ENCODE measurements at places on chromosomes 4 and X. TPM values are rescaled to one million over a fixed set of nuclear protein-coding genes. Genes with fewer than 3 reads are reported as not detected.

DNA sequence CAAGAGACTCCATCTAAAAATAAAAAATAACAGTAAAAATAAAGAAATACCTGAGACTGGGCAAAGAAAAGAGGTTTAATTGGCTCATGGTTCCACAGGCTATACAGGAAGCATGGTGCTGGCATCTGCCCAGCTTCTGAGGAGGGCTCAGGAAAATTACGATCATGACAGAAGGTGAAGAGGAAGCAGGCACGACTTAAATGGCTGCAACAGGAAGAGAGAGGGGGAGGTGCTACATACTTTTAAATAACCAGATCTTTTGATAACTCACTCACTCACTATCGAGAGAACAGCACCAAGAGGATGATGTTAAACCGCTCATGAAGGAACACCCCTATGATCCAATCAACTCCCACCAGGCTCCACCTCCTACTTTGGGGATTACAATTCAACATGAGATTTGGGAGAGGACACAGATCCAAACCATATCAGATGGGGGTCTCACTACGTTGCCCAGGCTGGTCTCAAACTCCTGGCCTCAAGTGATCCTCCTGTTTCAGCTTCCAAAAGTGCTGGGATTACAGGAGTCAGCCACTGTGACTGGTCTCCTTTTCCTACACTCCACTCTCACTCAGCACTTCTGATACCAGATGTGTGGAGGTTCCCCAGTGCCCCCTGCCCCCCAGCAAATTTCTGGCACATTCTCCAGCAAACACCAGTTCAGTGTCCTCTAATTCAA, 11.9 kb upstream of the ZNF157 start:
- no peak for DNase-seq

- peak; percentile 84 for DNase-seq
These were observed 224.0 kb downstream of the APBB2 start for GRCh38 chr4:40990236-40990898.

DNA sequence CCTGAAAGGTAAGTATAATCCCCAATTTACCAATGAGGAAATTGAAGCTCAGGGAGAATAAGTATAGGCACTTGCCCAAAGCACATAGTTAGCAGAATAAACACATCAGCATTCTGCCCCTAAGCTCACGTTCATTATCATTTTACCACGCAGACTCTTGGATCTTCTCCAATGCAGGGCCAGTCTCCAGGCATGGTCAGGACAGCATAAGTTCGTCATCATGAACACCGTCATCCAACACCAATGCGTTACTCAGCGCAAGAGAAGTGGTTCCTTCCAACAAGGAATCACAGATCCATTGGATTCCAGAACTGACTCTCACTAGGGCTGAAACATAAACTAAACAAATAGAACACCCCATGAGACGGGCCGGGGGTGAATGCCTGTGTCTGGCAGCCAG, 86.5 kb upstream of the GPM6B start:
- no peak for DNase-seq

- DNase-seq = no peak
These were observed 372.7 kb downstream of the INPP4B start for GRCh38 chr4:142473218-142473959.

DNA sequence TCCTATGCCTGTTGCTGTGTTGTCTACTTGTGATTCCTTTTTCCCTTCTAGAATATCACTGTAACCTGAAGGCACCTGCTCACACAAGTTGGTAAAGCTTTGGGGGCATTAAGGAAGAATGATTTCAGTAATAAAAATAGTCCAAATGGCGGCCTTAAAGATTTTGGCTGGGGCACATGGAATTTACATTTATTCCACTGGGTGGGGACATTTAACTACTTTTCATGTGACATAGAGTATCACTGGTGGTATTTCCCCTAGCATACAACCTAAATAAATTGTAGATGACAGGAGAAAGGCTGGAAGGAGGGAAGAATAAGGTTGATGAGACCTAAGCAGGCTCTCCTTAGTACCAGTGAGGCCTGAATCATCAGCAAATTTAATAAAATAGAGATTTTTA, 121.8 kb upstream of the EDA2R start:
- no peak for DNase-seq

DNA sequence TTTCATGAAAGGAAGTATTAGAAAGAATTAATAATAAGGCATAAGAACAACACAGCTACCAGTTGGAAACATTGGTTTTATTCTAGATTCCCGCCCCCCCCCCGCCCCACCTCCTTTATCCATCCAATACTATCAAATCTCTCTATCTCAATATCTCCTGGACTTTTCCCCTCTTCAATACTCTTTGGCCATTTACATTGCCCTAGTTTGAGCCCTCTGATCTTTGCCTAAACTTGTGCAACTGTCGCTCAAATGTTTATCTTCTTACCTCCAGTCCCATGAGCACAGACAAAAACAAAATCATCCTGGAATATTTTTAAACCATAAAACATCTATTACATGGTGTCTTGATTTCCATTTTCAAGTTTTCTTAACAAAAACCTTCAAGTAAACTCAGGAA, 488.2 kb downstream of the KLHL13 start:
- no peak for DNase-seq

GRCh38 chrX:119151051-119151380, 23.4 kb upstream of the KIAA1210 start:
- DNase-seq = no peak

GRCh38 chr4:54572152-54572542, 85.6 kb upstream of the KIT start:
- DNase-seq = no peak

GRCh38 chrX:123909523-123909922, 49.7 kb downstream of the XIAP start:
- DNase-seq = no peak

DNA sequence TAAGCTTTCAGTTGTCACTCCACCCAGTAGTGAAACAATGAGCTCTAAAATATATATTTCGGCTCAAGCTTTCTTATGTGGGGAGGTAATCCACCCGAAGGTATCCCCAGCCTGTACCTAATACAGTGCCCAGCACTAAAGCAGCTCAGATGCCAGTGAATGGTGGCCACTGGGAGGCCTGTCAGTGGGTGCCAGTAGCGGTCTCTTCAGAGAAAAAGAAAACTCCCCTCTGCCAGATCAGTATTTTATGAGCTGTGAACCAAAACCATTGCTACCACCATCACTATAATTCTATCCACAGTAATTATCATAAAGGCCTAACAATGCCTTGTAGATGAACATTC, 835 bp upstream of the NFKB1 start:
- DNase-seq = no peak

- no peak for DNase-seq
These were observed 150.0 kb downstream of the MAML3 start for GRCh38 chr4:140003876-140004548.

GRCh38 chr4:53586121-53586816, 5.0 kb downstream of the LNX1 start:
- DNase-seq = no peak

- DNase-seq = no peak
These were observed 1020.0 kb upstream of the GRID2 start for GRCh38 chr4:91283726-91284230.

GRCh38 chr4:108725457-108725856, 37.4 kb downstream of the ETNPPL start:
- DNase-seq = no peak

Gene MAGEA2
- not detected for total RNA-seq

Gene RASGEF1B
- 1.0 TPM for total RNA-seq

Gene STPG2
- not detected for total RNA-seq

Gene CLNK
- total RNA-seq = not detected

Gene H2BW2
- total RNA-seq = not detected

Gene BMP2K
- 19.2 TPM for total RNA-seq

Gene AGA
- 27.7 TPM for total RNA-seq

All from epithelial cell of proximal tubule (primary cell).